Activated CD4-positive, alpha-beta memory T cell treated with anti-CD3 and anti-CD28 coated beads for 36 hours (primary cell): ENCODE measurements at places on chromosomes 1 and 21. TPM values are rescaled to one million over a fixed set of nuclear protein-coding genes. Genes with fewer than 3 reads are reported as not detected.

- DNase-seq, result peak; percentile 37
These were observed 3.6 kb upstream of the ZNF672 start for GRCh38 chr1:248834343-248834940.

DNA sequence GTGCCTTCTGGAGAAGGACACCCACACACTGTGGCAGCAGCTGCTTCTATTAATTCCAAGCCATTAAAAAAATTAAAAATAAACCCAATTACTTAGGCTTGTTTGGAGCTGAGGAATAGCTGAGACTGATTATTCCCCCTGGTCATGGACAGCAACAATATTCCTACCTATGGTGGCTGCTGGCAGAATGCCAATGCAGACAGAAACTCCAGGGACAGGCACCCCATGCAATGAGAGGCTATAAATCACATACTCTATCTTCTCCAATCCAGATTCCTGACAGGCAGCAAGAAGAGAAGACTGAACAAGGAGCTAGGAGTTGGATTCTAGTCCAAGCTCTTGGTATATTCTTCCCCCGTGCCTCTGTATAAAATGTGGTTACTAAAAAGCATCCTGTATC is 275.4 kb upstream of the BEND5 start:
- DNase-seq, result no peak

CCDC190 gene
- not detected for total RNA-seq

DNA sequence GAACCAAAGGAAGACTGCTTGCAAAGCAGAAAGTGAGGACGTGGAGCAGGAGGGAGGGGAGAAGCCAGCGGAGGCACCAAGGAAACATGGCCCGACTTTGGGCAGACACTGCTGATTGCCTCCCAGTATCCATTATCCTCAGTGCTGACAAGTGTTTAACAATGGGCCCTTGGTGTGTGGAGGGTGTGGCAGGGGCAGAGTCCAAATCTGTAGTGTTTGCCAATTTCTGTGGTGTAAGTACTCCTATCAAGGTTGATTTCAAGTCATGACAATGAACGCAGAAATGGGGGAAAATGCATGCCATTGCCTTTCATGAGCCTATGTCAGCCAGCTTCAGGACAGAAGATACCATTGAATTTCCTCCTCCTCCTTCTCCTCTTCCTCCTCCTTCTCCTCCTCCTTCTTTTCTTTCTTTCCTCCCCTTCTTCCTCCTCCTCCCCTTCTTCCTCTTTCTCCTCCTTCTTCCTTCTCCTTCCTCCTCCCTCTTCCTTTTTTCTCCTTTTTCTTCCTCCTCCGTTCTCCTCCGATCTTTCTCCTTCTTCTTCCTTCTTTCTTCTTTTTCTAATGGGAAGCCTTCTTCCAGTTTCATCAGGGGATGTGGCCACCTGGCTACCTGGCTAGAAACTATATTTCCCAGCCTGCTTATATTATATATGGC is 10.3 kb upstream of the PHC2 start:
- no peak for DNase-seq

DNA sequence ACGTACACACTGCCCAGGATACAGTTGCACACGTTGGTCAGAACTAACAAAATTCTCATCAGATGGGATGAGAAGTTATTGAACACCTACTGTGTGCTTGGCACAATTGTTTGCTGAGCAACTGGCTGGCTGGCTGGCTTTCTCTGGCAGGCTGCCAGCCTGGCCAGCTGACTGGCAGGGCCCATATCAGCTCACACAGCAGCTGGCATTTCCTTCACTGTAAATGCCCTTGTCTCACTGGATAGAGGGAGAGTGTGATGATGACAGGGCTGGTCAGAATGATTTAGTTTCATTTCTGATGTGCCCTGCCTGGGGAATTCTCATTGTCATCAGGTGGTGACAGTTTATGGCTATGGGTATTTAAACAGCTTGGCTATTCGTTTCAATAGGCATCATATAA is 15.8 kb downstream of the CAMK2N1 start:
- no peak for DNase-seq
